ENCODE measurements at places on chromosomes 5 and 9. TPM values are rescaled to one million over a fixed set of nuclear protein-coding genes. Genes with fewer than 3 reads are reported as not detected.

- DNase-seq: no peak
Measured at GRCh38 chr9:106583751-106584150, 279.2 kb upstream of the ZNF462 start.

DNA sequence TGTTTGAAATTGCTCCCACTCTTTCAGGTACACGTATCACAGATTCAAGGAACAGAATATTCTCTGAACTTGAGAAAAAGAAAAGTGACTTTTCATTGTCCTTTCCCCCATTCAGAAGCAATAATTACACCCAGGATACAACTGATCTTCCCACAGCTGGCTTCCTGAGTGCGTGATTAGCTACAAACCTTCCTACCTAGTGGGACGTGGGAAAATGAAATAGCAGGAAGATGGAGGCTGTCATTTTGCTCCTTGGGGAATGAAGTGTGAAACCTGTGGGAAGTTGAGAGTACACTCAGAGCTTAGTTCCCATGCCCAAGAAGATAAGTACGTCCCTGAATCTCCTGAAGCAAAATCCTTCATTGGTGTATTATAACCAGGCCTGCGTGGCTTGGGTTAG lies 2.6 kb downstream of the TAS2R1 start:
- no peak for DNase-seq

GRCh38 chr5:83714810-83715209 lies 5.8 kb downstream of the HAPLN1 start:
- DNase-seq: no peak

- DNase-seq: no peak
Measured at GRCh38 chr9:134055981-134056461, 11.8 kb downstream of the BRD3 start.

DNA sequence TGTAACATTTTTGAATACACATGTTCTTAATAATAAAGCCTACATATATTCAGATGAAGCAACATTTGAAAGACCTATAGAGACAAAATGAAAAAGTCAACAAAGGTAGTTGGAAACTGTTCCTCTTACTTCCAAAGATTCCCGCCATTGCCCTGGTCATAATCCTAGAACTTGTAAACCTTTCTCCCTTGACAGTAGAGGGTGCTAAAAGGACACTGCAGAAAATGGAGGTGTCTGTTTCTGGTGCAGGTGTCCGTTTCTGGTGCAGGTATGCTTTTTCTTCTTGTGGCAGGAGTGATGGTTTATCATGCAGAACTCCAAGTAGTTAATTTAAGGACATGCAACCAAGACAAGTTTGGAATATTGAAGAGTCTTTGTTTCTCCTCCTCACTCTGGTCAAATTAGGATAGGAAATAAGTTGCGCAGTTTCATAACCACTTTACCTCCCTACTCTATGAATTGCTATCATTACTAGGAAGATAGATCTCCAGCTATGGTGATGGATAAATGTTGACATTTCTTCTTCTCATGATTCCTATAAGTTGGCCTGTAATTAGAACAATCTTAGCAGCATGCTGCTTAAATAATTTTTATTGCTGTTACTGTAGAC lies 56.0 kb upstream of the FAM174A start:
- no peak for DNase-seq

DNA sequence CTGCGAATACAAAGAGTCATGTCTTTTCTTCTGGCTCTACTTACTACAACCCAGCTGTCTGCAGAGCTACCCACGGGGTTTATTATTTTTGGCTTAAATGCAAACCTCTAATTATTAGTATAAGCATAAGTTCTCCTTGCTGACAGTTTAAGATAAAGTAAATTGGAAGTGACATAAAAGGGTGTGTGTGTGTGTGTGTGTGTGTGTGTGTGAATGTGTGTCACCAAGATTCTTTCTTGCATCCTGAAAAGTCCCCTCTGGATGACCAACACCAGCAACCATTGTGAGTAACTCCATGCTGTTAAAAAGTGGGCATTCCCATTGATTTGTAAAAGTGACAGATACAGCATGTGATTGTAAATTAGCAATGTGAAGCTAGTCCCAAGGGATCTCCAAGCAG lies 803.8 kb upstream of the ZNF608 start:
- DNase-seq: no peak

The EFNA5 gene
- total RNA-seq: 35.4 TPM

The GCNT4 gene
- 2.1 TPM for total RNA-seq

- DNase-seq: no peak
Measured at GRCh38 chr9:125412166-125412565, 150.5 kb downstream of the GAPVD1 start.

- peak; percentile 91 for DNase-seq
Measured at GRCh38 chr5:53481887-53482716, 1.7 kb downstream of the FST start.

The ROR2 gene
- 43.0 TPM for total RNA-seq

DNA sequence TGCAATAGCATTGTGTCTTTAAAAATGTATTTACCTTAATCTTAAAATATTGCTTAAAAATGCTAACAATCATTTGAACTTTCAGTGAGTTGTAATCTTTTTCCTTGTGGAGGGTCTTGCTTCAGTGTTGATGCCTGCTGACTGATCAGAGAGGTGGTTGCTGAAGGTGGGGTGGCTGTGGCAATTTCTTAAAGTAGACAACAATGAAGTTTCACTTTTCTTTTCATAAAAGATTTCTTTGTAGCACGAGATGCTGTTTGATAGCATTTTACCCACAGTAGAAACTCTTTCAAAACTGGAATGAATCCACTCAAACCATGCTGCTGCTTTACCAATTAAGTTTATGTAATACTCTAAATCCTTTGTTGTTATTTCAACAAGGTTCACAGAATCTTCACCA lies 50.8 kb downstream of the NR3C1 start:
- no peak for DNase-seq

The CBY3 gene
- not detected for total RNA-seq

- DNase-seq: no peak
Measured at GRCh38 chr5:142748132-142748531, 22.0 kb upstream of the ARHGAP26 start.

DNA sequence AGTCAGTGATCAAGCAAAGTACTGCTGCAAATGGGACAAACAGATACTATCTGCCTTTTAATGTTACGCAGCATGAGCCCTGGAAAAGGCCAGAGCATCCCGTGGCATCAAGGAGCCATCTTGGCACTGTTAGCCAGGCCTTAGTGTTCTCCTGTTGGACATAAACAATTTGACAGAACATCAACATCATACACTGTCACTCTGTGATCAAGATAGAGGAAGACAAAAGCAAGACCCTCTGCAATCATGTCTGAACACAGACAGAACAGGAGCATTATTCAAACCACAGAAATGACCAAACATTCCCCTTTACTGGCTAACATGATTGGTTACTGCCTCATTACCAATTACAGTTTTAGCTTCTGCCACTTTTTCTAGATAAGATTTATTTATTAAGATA lies 21.2 kb upstream of the ROPN1L start:
- DNase-seq: no peak

DNA sequence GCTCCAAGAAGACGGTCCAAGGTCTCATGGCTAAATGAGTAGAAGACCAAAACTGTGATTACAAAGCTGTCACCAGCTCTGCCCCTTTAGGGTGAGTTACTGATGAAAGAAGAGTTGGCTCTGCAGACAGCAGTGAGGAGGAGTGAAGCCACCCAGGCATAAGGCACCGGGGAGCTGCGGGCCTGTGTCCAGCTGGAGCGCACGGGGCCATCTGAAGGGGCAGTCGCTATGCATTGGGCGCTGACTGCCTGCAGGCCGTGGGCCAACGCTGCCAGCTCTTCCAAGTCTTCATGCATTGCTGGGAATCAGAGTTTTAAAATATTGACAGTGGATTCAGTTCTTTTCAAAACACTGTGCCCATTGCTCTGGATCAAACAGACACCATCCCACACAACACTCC lies 70.3 kb downstream of the DAPK1 start:
- DNase-seq: no peak

GRCh38 chr9:107266624-107267368 lies 16.3 kb upstream of the RAD23B start:
- DNase-seq: no peak

The CARD6 gene
- 1.1 TPM for total RNA-seq

The DMAC1 gene
- total RNA-seq: 41.6 TPM

- no peak for DNase-seq
Measured at GRCh38 chr5:149046196-149046829, 16.5 kb downstream of the SH3TC2 start.

DNA sequence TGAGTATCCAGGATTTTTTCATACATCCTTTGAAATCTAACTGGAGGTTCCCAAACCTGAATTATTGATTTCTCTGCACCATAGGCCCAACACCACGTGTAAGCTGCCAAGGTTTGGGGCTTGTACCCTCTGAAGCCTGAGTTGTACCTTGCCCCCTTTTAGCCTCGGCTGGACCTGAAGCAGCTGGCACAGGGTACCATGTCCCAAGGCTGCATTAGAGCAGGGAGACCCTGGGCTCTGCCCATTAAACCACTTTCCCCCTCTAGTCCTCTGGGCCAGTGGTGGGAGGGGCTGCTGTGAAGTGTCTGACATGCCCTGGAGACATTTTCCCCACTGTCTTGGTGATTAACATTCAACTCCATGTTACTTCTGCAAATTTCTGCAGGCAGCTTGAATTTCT lies 532.9 kb upstream of the NUDT12 start:
- no peak for DNase-seq

The PCDHA12 gene
- total RNA-seq: 9.1 TPM

The NRARP gene
- total RNA-seq: 2.1 TPM

DNA sequence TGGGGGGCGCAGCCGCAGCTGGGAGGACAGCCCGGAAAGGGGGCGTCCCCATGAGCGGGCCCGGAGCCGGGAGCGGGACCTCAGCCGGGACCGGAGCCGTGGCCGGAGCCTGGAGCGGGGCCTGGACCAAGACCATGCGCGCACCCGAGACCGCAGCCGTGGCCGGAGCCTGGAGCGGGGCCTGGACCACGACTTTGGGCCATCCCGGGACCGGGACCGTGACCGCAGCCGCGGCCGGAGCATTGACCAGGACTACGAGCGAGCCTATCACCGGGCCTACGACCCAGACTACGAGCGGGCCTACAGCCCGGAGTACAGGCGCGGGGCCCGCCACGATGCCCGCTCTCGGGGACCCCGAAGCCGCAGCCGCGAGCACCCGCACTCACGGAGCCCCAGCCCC lies 47.0 kb downstream of the TJP2 start:
- peak; percentile 85 for DNase-seq

GRCh38 chr9:110041452-110041851 lies 166.5 kb downstream of the C9orf152 start:
- DNase-seq: no peak

DNA sequence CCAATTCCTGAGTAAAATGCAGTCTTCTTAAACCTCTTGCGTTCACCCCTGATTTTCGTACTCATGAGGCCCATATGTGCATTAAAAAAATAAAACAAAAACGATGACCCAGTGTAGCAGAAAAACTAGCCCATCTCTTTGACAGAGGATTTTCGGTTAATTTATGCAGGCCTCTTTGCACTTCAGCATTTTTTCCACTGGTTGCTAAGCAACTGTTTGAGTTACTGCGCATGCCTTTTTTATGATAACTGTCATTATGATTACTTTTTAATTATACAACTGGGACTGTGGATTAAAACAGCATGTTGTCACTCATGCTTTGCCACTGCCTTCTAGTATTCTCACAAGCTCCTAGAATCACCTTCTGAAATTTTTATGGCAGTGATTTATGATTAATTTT lies 165.0 kb downstream of the SMARCA2 start:
- DNase-seq: no peak

GRCh38 chr5:54295651-54296276 lies 14.6 kb downstream of the ARL15 start:
- DNase-seq: no peak

- no peak for DNase-seq
Measured at GRCh38 chr5:45604092-45604491, 92.1 kb downstream of the HCN1 start.

The PCDHA9 gene
- 1.7 TPM for total RNA-seq

- no peak for DNase-seq
Measured at GRCh38 chr5:139701056-139701741, 53.0 kb downstream of the CXXC5 start.

- DNase-seq: no peak
Measured at GRCh38 chr5:169785771-169786618, 148.9 kb downstream of the DOCK2 start.

DNA sequence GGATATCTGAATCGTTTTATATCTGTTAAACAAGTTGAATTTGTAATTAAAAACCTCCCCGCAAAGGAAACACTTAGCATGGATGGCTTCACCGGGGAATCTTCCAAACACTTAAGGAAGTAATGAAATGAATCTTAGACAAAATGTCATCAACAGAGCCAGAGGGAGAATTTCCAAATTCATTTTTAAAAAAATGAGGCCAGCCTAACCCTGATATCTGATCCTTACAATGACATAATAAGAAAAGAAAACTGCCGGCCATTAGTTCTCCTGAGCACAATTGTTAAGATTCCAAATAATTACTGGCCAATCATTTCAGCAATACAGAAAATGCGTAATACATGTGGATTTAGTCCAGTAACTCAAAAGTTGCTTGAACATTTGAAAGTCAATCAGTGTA lies 6.1 kb upstream of the KIF12 start:
- DNase-seq: no peak

DNA sequence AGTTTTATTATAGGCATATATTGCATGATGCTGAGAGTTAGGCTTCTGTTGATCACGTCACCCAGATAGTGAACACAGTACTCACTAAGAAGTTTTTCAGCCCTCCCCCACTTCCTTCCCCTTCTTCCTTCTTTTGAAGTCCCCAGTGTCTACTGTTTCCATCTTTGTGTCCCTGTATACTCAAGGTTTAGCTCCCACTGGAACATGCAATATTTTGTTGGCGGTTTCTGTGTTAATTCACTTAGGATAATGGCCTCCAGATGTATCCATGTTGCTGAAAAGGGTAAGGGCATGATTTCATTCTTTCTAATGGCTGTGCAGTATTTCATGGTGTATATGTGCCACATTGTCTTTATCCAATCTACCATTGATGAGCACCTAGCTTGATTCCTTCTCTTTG lies 764.3 kb downstream of the MTRR start:
- DNase-seq: no peak

- DNase-seq: no peak
Measured at GRCh38 chr5:175692235-175692995, 34.5 kb downstream of the HRH2 start.

DNA sequence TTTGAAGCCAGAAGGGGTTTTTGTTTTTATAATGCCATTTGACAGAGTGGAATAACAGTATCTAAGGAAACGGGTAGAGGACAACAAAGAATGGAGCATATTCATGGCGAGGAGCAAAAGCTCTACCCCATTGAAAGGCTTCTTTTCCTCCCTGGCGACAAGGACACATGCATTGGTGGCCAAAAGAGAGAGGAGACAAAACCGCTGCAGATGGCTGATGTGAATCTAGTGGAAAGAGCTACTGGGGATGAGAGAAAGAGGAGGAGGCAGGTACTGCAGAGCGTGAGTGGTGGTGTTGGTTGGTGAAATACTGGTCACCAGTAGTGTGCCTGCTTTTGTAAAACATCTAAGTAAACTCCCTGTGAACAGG lies 491 bp downstream of the APC start:
- DNase-seq: no peak

The SPINK7 gene
- not detected for total RNA-seq

DNA sequence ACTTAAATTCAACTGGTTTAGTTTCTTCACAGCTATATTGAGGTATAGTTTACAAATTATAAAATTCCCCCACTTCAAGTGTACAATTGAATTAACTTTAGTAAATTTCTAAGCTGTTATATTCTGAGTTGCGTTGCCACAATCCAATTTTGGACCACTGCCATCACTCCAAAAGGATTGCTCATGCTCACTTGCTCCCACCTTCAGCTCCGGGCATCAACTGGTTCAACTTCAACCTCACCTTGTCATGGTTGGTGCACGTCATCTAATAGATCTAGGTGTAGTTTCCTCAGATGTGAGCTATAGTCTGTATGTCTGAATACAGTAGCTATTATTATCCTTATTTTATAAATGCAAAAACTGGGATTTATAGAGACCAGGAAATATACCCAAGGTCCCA lies 942.5 kb upstream of the WWC1 start:
- no peak for DNase-seq

The BARHL1 gene
- total RNA-seq: not detected

All from osteocyte (in vitro differentiated cells).